Activated CD4-positive, alpha-beta T cell treated with anti-CD3 and anti-CD28 coated beads, Interleukin-2, amount 10 ng/mL, durations not matched to agents 7 days and 5 days (primary cell): ENCODE measurements at places on chromosomes 7 and 10. TPM values are rescaled to one million over a fixed set of nuclear protein-coding genes. Genes with fewer than 3 reads are reported as not detected.

GRCh38 chr10:63286340-63286739, 153.2 kb downstream of the NRBF2 start:
- no peak for DNase-seq

The TWIST1 gene
- total RNA-seq = 0.25 TPM

- no peak for DNase-seq
Measured at GRCh38 chr7:2544541-2545188, 10.7 kb downstream of the BRAT1 start.

GRCh38 chr10:130423455-130424305, 287.5 kb downstream of the GLRX3 start:
- no peak for DNase-seq

DNA sequence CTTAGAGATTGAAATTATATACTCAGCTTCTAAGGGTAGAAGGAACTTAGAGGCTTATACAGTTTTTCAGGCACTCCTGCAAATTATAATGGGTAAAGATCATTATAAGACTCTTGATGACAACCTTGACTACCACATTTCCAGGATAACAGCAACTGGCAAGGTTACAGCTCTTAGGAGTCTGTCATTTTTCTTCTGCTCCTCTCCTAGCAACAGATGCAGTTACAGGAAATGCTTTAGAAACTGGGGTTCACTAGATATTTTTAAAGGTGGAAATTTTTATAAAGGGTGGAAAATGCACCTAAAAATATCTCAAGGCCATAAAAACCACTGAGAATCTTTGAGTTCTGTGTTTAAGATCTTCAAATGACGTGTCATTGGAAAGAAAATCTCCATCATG, 185.8 kb downstream of the RELN start:
- no peak for DNase-seq

- DNase-seq = no peak
Measured at GRCh38 chr10:78214955-78215354, 181.3 kb downstream of the RPS24 start.

DNA sequence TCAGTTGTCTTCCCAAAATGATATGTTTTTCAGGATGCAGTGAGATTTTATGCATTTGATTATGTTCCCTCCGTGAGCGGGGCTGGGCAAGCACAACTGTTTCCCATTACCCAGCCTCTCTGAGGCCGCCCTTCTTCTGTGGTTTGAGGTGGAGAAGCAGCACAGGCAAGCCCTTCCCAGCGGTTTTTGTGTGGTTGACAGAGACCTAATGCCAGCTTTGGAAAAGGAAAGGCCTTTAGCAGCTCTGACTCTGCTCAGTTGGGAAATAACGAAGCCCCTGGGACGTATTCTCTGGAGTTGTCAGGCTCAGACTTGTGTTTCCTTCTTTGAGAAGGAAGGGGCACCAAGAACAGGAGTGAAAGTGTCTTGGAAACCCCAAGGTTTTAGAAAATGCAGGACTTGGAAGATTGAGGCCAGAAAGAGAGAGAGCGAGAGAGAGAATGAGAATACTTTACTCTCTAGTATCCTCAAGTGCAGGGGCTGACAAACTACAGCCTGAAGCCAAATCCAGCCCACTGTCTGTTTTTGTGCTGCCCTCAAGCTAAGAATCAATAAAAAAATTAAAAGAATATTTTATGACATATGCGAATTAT, 20.6 kb upstream of the PDCD4 start:
- peak; percentile 47 for DNase-seq

- no peak for DNase-seq
Measured at GRCh38 chr7:11727864-11728263, 104.1 kb downstream of the THSD7A start.

GRCh38 chr7:154953006-154953684, 49.8 kb downstream of the PAXIP1 start:
- DNase-seq = peak; percentile 65
